NCI-H2029 treated with DMSO at 0.1 percent for 48 hours (cell line): ENCODE measurements at places on chromosomes 2 and 18.

- no peak for DNase-seq
Measured at GRCh38 chr18:34709750-34710441, at the start of gene DTNA. Gene DTNA, plus strand, starts transcription at chr18:34710298. Its CDS starts 45,679 bp downstream, at chr18:34755977.

DNA sequence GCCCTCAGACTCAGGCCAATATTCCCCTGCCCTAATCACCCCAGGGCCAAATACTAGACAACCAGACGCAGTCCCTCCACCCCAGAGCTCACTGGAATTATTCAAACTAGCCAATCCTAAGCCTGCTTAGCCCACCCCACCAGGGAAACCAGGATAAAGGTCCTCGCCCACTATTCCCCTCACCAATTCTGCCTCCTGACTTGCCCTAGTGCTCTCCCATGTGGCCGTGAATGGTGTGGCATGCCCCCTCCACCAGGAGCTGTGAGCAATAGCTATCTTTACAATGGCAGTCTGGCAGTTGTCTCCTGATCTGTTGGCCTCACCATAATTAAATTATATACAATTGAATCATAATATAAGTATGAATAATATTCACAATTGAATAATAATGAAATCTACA lies 42.3 kb downstream of the FAM124B start:
- no peak for DNase-seq

- DNase-seq: no peak
Measured at GRCh38 chr2:20054931-20055330, 3.5 kb upstream of the LAPTM4A start.

- no peak for DNase-seq
Measured at GRCh38 chr2:181239201-181239799, 217.9 kb upstream of the ITGA4 start.

GRCh38 chr2:112048236-112048592 lies 6.9 kb upstream of the TMEM87B start:
- no peak for DNase-seq

DNA sequence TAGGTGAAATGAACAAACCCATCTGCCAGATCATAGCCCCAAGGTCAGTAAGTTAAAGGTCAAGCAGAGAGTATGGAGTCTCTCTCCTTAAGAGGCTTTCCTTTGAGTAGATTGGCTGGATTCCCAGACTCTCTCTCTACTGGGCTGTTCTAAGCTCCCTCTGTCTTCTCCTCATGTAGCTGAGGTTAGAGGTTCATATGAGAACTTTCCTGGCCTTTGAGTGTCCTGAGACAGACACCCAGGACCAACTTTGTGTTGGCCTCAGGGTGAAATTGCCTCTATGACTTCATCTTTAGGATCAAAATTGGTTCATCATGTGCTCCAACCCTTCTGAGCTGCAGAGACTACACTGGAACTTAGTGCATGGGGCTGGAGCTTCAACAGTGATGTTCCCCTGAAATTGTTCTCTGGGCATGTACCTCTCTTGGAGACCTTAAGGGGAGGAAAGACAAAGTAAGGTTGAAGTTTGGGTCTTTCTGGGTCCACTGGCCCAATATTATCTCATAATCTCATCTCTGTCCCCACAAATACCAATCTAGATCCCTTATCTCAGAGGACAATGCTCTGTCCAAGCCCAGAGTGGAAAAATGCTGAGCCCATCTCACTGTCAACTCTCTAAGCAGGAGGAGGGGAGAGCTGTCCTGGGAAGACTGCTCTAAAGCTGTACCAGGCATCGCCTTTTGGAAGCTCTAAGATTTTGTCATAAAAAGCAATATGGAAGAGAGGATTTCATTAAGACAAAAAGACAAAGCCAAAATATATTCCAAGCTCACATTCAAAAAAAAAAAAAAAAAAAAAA lies 177.3 kb upstream of the ARL4C start:
- DNase-seq: no peak

DNA sequence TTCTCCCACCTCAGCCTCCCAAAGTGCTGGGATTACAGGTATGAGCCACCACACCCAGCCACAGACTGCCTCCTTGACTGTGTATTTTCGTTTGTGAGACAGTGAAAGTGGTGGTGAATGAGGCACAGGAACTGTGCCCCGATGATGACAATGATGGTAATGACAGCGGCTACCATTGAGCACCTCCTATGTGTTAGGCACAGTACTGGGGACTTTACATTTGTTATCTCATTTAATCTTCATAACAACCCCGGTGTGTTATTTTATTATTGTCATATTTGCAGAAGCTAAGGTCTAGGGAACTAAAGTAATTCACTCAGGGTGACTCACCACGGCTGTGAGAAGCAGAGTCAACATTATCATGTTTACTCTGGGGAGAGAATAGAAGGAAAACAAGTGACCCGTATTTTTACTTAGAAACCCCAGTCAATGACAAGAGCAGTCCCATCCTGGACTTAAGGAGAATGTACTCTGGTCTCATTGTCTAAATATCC lies 77.6 kb upstream of the ALPP start:
- no peak for DNase-seq

DNA sequence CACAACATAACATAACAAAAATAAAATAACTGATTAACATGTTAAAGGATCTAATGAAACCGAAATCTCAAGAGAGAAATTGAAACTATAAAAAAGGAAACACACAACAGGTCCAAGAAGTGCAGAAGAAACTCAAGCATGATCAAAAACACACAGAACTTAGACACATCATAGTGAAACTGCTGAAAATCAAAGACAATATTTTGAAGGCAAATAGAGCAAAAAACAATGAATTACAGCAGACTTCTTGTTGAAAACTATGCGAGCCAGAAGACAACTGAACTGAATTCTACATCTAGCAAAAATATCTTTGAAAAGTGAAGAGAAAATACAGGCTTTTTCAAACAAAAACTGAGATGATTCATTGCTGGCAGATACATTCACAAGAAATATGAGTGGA lies 61.3 kb downstream of the UGP2 start:
- no peak for DNase-seq

GRCh38 chr2:35933031-35933430 lies 422.5 kb upstream of the CRIM1 start:
- DNase-seq: no peak

DNA sequence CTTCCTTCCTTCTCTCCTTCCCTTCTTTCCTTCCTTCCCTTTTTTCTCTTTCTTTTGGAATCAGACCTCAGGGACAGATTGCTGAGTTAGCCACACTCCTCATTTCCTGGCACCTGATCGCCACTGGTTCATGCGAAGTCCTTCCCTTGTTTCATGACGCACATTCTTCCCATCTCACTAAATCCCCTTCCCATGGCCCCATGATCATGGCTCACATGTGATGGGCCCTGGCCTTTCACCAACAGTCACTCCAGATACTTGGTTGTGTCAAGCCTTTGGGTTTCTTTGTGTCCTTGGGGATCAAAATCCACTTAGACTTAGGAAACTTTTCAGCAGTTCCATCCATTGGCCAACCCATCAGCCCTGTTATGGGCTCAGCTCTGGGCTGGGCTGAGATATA lies 23.8 kb upstream of the ASPRV1 start:
- DNase-seq: no peak

GRCh38 chr2:86417961-86418360 lies 23.2 kb upstream of the KDM3A start:
- no peak for DNase-seq

DNA sequence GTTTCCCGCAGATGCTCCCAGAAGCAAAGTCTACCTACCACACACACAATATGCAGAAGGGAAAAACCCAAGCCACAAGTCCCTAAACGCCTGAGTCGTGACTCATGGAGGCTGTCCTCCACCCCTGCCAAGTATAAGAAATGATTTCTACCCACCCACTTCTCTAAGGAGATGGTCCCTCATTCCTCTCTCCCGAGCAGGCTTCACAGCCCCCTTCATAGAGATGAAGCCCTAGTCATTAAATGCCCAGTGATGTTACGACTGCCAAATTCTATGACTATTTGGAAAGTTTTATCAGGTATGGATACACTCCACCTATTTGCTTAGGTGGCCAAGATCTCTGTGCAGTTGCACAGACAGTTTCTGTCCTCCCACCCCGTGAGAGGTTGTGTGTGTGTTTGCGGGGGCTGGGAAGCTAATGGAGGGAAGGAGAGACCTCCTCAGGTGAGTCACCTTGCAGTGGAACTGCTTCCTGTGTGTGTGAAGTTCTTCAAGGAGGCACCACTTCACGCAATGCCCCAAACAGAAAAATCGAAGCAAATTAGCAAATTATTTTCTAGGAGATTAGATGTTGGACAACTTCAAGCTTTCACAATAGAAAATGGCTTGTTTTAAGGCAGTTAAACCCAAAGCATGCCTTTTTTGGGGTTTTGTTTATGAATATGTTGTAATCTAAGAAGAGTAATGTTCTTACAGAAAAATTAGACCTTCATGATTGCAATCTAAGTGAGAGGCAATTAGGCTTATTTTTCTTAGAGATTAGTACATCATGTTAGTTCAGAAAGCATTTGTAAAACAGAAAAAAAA lies 175.2 kb downstream of the TGIF1 start:
- no peak for DNase-seq

DNA sequence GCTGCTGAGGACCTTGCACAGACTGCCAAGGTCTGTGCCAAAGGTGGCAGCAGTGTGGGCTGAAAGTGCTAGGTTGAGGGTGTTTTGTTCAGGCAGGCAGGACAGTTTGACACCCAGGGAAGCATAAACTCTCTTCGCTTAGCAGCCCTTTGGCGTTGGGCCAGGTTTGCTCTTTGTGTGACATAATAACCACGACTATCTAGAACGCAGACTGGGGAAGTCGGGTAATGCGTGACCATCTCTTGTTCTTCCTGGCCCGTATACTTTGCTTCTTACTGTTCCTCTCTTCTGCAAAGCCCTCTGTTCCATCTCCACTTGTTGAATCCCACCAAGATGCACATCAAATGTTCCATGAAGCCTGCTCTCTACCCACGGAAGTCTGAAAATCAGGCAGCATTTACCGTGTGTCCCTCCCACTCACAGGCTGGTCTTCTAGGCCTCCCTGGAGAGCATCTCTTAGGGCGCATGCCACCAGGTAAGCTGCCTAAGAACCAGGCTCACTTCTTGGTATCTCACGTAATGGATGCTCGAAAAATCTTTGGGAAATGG lies 96.7 kb upstream of the LMAN1 start:
- DNase-seq: no peak

GRCh38 chr2:142591420-142591819 lies 286.0 kb upstream of the KYNU start:
- DNase-seq: no peak

GRCh38 chr2:231546014-231546715 lies 15.9 kb upstream of the NMUR1 start:
- no peak for DNase-seq

- DNase-seq: no peak
Measured at GRCh38 chr18:49584394-49584793, 22.5 kb downstream of the LIPG start.

- no peak for DNase-seq
Measured at GRCh38 chr2:100801402-100801801, 18.5 kb upstream of the NPAS2 start.

DNA sequence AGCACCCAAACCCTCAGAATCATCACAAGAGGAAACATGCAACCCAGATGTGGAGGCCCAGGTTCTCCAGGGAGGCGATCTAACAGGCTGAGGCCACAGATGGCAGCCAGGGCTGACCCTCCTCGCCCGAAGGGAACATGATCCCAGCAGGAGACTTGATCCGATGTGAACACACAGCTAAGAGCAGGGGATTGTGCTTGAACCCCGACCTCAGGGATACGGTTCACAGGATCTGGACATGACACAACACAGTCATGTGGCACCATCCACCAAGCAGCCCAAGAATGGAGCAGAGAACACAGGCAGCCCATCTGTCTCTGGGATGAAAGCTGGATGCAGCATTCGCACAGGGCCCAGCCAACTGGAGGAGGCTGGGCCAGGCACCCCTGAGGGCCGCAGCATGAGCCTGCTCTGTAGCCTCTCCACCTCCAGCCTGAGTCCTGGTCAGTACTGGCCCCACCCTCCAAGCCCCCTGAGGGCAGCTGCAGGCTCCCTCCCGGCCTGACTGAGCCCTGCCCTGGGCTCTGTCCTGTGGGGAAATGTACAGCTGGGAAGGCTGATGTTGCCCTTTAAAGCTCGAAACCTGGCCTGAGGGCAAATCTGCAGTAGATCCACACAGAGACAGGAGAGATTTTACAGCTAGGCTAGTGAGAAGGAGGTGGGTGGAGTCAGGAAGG lies 39.0 kb downstream of the AQP12A start:
- no peak for DNase-seq

GRCh38 chr2:51505533-51505932 lies 473.6 kb upstream of the NRXN1 start:
- no peak for DNase-seq

DNA sequence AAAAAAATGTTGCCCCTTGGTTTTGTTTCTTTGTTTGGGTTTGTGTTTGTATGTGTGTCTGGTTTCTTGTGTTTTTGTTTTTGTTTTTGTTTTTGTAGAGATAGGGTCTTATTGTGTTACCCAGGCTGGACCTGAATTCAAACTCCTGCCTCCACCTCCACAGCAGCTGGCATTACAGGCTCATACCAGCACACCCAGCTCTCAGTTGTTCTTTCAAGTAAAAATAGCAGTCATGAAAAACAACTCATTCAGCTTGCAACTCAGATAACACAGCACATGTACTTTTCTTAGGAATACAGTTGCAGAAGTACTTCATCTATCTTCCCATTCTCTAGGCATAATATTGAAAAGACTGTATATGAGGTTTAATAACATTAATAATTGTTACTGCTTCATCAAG lies 37.0 kb downstream of the ZC3H8 start:
- no peak for DNase-seq

- no peak for DNase-seq
Measured at GRCh38 chr2:224287531-224287930, 114.4 kb downstream of the FAM124B start.

GRCh38 chr2:173985605-173985992 lies 20.4 kb upstream of the SP3 start:
- no peak for DNase-seq

GRCh38 chr2:158817588-158817987 lies 22.5 kb downstream of the DAPL1 start:
- DNase-seq: no peak

DNA sequence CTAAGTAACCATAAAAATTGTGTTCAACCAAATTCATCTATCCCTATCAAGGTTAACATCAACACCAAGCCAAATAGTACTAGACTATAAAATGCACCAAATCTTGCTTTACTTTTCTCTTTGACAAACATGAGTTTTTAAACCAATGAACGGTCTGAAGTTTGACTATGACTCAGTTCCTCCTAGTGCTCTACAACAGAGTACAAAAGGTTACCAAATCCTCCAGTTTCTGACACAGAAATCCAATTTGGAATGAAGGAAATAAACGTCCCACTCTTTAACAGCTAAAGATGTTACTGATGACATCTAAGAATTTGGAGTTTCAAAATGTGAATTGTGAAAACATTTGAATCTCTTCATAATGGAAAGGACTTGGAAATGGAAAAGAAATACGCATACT lies 11.8 kb upstream of the ACVR1 start:
- DNase-seq: no peak

- no peak for DNase-seq
Measured at GRCh38 chr2:65313126-65313953, 85.7 kb downstream of the ACTR2 start.

DNA sequence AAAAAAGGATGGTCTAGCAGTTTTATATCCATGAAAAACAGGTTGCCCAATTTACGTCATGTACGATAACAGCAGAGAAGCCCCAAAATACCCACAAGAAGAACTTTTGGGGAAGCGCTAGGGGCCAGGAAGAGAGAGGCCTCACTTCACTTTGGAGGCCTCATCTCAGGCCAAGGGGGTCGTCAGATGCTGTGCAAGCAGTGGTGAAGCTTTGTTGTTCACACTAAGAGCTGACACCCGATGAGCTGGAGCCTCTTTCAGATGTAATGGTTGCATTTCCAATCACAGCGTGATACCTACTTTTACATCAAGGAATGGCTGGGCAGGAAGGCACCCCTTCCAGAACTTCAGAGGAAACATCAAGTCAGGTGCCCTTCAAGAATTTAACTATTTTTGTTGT lies 242.3 kb upstream of the PXDN start:
- no peak for DNase-seq

- DNase-seq: no peak
Measured at GRCh38 chr18:45860492-45860891, 35.0 kb downstream of the SIGLEC15 start.
